ENCODE measurements at places on chromosomes 12 and 14. TPM values are rescaled to one million over a fixed set of nuclear protein-coding genes. Genes with fewer than 3 reads are reported as not detected.

Gene RNASE3
- total RNA-seq = not detected

Gene PTHLH
- total RNA-seq = not detected

Gene PRB2
- total RNA-seq = not detected

Gene NEMF
- 60.5 TPM for total RNA-seq

Gene PTPN6
- total RNA-seq = 9.1 TPM

Gene SERPINA9
- total RNA-seq = not detected

GRCh38 chr14:105272623-105273022 is 24.3 kb downstream of the BTBD6 start:
- DNase-seq = peak; percentile 37

GRCh38 chr12:56237552-56237951 is 7.7 kb downstream of the SLC39A5 start:
- DNase-seq = peak; percentile 44

DNA sequence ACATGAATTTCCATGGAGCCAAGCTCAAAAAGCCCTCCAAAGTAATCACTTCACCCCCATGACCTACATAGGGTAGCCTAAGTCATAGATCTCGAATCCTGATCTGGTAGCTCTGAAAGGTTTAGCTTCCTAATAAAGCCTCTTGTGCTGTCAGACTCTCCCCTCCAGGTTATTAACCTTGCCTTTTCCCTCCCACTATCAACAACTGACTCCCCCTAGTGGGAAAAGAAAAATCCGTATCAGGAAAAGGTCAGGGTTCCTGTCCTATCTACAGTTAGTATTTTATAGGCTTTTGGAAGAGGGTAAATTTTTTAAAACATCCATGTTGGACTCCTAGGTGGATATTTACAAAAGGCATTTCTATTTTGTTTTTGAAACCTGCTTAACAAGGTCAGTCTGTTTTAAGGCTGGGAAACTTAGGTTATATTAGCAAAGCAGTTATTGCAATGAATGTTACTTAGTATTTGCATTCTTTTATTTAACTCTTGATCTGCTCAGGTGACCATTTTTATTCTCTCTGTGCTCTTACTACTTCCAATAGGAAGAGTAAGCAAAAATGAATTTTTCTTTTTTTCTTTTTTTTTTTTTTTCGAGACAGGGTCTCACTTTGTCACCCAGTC is 8.0 kb downstream of the YY1 start:
- no peak for DNase-seq

DNA sequence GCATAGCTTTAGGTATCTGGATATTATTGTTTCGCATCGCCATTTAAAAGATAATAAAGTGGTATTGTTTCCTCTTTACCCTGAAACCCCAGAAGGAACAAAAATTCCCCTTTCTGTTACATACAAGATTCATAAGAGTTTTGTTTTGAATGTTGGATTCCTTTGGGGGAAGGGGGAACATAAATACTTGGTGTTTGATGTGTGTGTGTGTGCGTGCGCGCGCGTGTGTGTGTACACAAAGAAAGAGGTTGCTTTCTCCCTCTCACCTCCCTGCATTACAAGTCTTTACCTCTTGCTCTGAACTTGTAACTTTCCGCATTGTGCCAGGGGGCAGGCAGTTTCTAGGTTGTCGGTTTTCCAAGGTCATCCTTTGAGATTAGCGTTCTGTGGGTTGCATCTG is 76.4 kb downstream of the GPATCH2L start:
- DNase-seq = no peak

DNA sequence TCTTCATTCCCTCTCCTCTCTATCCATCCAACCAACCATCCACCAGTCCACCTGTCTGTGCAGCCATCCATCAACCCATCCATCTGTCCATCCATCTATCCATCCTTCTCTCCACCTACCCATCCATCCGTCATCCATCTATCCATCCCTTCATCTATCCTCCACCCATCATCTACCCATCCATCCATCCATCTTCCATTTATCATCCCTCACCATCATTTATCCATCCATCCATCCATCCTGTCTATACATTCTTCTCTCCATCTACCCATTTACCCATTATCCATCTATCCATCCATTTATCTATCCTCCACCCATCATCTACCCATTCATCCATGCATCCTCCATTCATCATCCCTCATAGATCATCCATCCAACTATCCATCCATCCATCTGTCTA is 24.4 kb downstream of the AACS start:
- no peak for DNase-seq

DNA sequence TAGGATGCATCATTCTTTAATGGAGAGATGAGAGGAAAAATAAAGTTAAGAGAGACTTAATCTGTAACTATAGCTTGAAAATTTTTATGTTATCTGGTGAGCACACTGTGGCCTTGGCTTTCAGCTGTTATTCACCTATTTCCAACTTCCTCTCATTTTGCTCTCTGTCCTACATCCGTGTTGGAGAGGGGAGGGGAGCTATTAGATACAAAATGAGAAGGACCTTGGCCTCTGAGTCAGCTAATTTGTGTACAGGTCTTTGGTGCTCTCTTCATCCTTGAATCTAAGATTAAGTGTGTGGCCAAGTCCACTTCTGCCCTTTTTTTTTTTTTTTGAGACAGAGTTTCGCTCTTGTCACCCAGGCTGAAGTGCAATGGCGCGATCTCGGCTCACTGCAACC is 887 bp upstream of the APOBEC1 start:
- no peak for DNase-seq

GRCh38 chr14:91115986-91116770 is 2.3 kb downstream of the DGLUCY start:
- DNase-seq = no peak

- DNase-seq = no peak
These were observed 203.7 kb downstream of the SPTSSA start for GRCh38 chr14:34258318-34258717.

DNA sequence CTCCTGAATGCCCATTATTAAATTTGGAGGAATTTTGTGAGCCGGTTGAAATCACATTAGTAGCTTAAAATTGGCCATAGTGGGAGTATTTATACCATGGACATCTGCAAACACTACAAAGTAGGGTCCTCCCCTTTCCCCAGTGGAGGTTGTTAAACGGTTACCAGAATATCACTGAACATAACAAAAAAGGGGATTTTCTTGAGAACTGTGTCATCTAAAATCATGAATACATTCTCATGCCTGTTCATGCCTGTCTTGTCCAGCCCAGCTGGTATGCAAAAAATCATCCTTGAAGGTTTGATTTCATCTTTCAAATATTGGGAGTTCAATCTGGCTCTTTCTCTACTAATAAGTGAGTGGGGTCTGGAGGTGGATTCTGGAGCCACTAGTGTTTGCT is 96.4 kb downstream of the OTOGL start:
- no peak for DNase-seq

GRCh38 chr12:110367181-110367864 is 36.2 kb downstream of the ANAPC7 start:
- DNase-seq = no peak

All from Right ventricle myocardium inferior (tissue), 1 donor.